ENCODE measurements at places on chromosomes 1 and 21. TPM values are rescaled to one million over a fixed set of nuclear protein-coding genes. Genes with fewer than 3 reads are reported as not detected.

The TFAP2E gene
- 1.1 TPM for total RNA-seq

The NDUFS5 gene
- total RNA-seq, result 300 TPM

The CCDC185 gene
- total RNA-seq, result not detected

The ACTN2 gene
- 0.47 TPM for total RNA-seq

DNA sequence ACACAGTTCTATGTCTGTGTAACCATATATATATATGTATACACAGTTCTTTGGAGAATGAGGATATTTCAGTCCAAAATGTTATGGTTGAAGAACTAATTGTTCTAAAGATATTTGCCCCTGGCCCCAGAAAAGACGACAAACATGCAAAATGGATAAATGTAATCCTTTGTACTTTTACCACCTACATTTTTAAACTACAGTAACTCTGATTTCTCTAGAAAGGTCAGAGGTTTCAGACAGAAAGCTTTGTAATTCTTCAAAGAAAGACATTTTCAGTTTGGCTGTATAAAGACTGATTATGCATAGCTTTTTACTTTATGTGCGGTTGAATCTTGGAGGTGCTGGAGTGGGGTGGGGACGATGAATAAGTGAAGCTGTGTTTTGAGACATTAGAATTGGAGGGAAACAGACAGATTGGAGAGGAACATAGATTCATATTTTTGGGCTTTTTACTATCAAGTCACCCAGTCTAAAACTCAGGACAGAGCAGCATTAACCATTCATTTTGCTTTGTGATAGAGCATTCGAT lies 16.6 kb downstream of the NFIA start:
- H3K4me3 ChIP-seq, result no peak overlapping the region
- no peaks in the 10 kb centered on the region for H3K36me3 ChIP-seq
- DNase-seq, result no peak
- peaks cover 26% of the 10 kb centered on the region for H3K4me1 ChIP-seq
